M059J (cell line): ENCODE measurements at places on chromosomes 1 and 21. TPM values are rescaled to one million over a fixed set of nuclear protein-coding genes. Genes with fewer than 3 reads are reported as not detected.

The PNRC2 gene
- total RNA-seq, result 89.5 and 148 TPM in 2 replicates

The ANKRD65 gene
- 0.17 and 0.64 TPM in 2 replicates for total RNA-seq

The NEGR1 gene
- 1.1 and 1.3 TPM in 2 replicates for total RNA-seq

The SLC45A1 gene
- total RNA-seq, result 0.27 TPM in 1 of 2 replicates, not detected in the other

The PCP4 gene
- total RNA-seq, result not detected in 2 replicates
